Spinal cord (tissue), 10 donors: ENCODE measurements at places on chromosomes 13 and 19. TPM values are rescaled to one million over a fixed set of nuclear protein-coding genes. Genes with fewer than 3 reads are reported as not detected.

DNA sequence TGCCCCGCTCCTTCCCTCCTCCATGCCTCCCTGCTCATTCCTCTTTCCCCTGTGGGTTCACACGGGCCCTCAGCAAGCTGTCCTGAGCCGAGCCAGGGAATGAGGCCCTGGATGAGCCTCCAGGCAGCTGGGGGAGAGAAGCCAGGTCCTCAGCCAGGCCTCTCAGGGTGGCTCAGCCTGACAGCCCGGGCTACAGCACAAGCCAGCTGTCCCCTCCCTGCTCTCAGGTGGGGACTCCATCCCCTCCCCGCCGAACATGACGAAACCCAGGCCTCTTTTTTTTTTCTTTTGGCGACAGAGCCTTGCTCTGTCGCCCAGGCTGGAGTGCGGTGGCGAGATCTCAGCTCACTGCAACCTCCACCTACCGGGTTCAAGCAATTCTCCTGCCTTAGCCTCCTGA, 40.0 kb upstream of the MATK start:
- no peak for DNase-seq

- peak; percentile 94 for DNase-seq
Observed at GRCh38 chr19:20051841-20052768, 12.8 kb upstream of the ZNF682 start.

GRCh38 chr13:88063741-88064140, 392.6 kb downstream of the SLITRK5 start:
- DNase-seq = no peak

DNA sequence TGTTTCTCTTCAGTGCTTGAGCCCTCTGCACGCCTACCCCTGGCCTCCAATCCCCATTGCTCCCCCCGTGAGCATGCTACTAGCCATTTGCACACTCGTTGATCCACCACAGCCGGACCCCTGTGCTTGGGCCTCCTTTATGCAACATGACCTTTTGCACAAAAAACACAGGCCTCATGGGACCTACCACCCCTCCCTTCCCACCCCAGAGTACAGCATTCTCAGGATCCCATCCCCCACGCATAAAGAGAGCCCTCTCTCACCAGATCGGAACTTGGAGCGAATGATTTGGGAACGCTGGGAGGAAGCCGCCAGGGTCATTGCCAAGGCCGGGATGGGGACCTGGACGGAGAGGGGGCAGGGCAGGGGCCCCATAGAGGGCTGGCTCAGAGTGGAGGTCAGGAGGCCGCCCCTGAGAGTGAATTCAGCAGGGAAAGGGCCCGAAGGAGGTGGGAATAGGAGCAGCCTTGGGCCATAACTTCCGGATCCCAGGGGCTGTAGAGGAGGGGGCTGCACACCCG, 754 bp downstream of the MAMSTR start:
- DNase-seq = no peak

AZU1 gene
- 2.0 TPM for total RNA-seq

VSTM2B gene
- total RNA-seq = 7.2 TPM

ATP4A gene
- not detected for total RNA-seq

GPC6 gene
- 68.8 TPM for total RNA-seq

DNA sequence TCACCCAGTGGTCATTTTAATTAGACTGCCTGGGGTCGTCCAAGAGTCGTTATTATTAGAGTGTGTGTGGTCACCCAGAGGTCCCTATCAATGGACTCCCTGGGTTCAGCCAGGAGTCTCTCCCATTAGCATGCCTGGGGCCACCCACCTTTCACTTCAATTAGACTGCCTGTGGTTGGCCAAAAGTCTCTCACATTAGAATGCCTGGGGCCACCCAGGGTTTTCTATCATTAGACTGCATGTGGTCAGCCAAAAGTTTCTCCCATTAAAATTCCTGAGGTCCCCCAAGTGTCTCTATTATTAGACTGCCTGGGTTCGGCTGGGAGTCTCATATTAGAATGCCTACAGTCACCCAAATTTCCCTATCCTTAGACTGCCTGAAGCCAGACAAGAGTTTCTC, 1472.6 kb downstream of the UQCRFS1 start:
- DNase-seq = no peak

ZNF730 gene
- 19.9 TPM for total RNA-seq

SIGLECL1 gene
- not detected for total RNA-seq

DNA sequence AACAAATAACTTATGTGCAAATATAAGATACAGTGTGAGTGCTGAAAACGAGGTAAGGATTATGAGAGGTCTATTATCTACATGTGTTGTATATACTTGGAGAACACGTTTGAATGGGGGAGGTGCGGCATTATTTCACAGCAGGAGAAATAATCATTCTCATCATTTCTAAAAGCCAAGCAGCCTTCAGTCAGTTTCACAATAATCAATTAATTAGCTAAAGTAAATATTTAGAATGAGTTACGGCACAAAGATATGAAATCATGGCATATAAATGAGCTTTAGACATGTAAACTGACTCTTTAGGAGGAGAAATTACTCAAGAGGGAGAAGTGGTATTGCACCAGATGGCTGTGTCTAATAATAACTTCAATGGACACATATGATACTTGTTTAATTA, 366.6 kb downstream of the DNAJC15 start:
- no peak for DNase-seq
